ENCODE measurements at places on chromosomes 16 and 17. TPM values are rescaled to one million over a fixed set of nuclear protein-coding genes. Genes with fewer than 3 reads are reported as not detected.
A peak's percentile ranks its signal among the peaks of the same experiment; 100 is the strongest.

DNA sequence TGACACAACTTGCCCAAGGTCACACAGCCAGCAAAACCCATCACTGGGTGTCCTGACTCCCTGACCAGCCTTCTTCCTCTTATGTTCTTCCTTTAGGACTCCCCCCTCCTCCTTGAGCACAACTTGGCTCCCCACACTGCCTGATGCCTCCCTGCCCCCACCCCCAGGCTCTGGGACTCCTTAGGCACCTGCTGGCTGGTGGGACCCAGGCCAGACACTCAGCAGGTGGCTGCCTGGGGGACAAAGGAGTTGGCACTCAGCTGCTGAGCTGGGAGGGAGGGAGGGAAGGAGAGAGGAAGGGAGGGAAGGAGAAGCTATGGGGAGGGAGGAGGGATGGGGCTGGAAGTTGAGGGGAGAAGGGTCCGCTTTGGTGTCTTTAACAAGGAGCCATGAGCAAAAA, 8.0 kb downstream of the SEZ6 start:
- no peak for DNase-seq

DNA sequence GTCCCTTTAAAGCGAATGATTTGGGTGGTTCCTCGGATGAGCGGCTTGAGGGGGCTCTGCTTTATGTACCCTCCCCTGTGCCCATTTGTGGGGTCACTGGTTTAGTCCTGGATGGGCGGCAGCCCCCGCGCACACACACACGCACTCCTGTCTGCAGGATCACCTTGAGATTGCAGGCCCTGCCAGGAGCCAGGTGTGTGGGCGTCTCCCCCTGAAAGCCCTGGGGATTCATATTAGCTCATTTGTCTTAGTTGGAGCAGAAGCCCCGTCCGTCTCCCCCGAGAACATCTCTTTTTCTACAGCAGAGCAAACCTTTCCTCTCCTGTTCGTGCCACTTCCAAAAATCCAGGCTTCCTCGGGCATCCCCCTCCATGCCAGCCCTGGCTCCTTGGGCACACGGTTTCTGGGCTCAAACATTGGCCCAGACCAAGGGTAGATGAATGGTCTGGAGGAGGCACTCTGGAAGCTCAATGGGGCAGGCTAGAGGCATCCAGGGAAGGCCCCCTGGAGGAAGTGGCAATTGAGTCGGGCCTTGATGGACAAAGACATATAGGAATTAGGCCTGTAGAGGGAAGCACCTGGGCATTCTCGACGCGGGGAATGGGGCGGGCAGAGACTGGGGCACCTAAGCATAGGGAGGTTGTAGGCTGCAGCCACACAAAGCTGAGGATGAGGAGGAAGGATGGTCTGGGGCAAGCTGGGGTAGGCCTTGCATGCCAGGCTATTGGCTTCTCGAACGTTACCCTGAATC, 218.5 kb upstream of the GSE1 start:
- peak; percentile 11 for DNase-seq

GRCh38 chr17:81376946-81377714, 18.1 kb upstream of the BAHCC1 start:
- DNase-seq, result no peak

The SLC12A4 gene
- total RNA-seq, result 127 TPM

DNA sequence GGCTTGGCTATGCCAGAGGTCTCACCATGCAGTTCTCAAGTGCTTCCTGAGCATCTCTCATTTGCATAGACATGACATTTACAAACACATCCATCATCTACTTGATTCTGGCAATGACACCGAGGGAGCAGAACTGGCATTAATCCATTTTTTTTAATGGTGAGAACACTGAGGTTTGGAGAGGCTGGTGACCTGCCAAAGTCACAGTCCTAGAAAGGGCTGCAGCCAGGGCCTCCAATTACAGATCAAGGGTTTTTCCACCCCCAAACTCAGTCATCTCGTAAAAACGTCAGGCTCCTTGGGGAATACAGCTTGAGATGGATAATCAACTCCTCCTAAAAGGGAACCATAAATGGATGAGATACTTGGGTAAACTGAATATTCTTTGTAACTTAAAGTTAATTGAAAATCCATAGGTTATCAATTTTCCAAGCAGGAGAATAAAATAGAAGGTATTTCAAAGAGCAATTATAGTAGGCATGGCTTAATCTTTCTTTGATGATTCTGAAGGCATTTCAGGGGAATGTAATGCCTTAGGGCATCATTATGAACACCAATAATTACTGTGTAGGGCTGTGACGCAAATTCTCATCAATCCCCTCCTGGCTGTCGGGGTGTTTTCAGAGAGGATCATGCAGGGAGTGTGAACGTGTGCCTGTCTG, 9.4 kb upstream of the MEOX1 start:
- no peak for DNase-seq

DNA sequence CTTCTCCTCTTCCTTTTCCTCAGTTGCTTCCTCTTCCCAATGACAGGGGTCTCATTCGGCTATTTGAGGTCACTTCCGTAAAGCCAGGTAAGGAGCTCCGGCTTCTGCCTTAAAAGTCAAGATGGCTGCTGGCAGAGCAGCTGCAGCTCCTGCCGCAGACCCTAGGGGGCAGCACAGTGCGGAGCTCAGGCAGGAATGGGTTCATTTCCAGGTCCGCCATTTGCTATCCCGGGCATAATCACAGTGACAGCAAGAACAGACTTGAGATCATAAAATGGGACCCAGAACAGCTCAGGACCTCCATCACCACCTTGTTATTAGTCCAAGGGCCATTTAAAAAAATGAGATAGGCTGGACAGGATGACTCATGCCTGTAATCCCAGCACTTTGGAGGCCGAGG, 199.5 kb downstream of the ZNF18 start:
- no peak for DNase-seq

- DNase-seq, result no peak
These were observed 60.6 kb upstream of the TMEM97 start for GRCh38 chr17:28258347-28258887.

DNA sequence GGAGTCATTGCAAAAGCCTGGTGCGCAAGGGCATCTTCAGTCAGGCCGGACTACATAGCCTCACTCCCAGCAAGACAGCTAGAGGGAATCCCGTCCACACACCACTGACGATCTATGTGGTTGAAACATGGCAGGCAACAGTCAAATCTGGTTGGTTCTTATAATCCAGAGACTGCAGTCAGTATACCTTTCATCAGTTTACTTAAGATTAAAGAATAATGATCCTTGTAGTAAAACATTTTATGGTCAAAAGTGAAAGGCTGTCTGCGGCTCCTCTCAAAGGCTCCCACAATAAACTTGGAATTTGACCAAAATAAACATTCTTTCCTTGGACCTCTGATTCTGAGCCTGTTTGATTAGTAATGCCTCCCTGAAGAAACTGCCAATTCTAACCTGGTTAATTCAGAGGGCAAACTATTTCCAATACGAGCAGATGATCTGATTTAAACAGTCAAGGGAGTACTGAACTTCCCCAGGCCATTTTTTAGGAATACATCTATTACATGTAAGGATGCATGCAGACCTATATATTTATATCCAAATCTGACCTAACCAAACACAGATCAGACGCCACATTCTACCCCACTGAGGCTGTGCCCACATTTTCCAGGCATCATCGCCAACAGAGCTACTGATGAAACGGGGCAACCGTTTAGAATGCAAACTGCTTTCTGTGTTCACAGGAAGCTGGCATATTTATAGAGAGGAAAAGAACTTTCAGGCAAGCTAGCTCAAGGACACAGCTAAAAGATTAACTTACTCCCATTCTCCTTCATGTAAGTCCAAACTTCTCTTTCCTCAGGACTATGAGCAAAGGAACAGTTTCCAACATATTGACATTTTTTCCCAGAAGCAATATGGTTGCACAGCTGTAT, 15.3 kb upstream of the TXNDC11 start:
- DNase-seq, result no peak

GRCh38 chr16:26497896-26498295, 568.8 kb upstream of the C16orf82 start:
- no peak for DNase-seq

The OR1F1 gene
- total RNA-seq, result not detected

DNA sequence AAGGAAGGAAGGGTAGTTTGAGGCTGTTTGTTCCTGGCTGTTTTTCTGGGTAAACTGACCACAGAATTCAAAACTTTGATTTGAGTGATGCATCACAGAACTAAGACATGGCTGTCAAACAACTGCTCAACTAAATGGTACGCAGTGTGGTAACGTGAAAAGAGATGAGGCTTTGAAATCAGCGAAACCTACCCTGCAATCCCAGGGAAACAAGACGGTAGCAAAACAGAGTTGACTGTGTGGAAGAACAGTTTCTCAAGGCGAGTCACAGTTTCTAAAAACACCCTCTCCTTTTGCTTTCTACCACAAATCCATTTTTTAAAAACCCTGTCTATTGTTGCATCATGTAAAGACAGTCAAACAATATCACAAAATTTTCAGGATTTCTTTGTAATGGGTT, 156.0 kb upstream of the MAF start:
- no peak for DNase-seq

DNA sequence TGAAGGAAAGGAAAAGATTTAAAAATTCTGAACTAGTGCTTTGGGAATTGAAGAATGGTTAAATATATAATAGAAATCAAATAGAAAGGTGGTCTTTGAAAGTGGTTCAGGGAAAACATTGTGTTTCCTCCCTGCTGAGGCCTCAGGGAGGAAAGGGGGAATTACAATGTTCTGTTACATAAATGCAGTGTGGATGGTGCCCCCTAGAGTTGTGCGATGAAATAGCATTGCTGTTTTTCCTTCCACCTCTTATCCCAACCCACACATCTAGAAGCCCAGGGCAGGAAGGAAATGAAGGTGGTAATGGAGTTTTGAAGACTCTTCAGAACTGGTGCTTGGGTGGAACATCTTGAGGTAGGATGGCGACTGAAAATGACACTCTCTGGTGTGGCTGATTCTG, 6.4 kb upstream of the TOX3 start:
- no peak for DNase-seq

The C16orf89 gene
- 6.3 TPM for total RNA-seq

The CACNG1 gene
- total RNA-seq, result not detected

GRCh38 chr16:68668266-68668665, 23.2 kb downstream of the CDH3 start:
- no peak for DNase-seq

GRCh38 chr17:49285716-49286115, 55.1 kb upstream of the PHOSPHO1 start:
- DNase-seq, result no peak

- DNase-seq, result no peak
These were observed 100.8 kb downstream of the IRX5 start for GRCh38 chr16:55031481-55031880.

The CNGB1 gene
- not detected for total RNA-seq

- peak; percentile 61 for DNase-seq
These were observed 21.1 kb downstream of the WIPI1 start for GRCh38 chr17:68435876-68436842.

- DNase-seq, result no peak
These were observed 37.8 kb upstream of the IL34 start for GRCh38 chr16:70608521-70608920.

The CHD9NB gene
- total RNA-seq, result 5.1 TPM

- no peak for DNase-seq
These were observed 26.7 kb upstream of the JPT2 start for GRCh38 chr16:1651094-1651973.

GRCh38 chr17:72862276-72862999, 230.1 kb downstream of the SLC39A11 start:
- DNase-seq, result no peak

The SYCE1L gene
- total RNA-seq, result not detected

- peak; percentile 79 for DNase-seq
These were observed 6.6 kb downstream of the KCNAB3 start for GRCh38 chr17:7922845-7923628.

- DNase-seq, result no peak
These were observed 986 bp downstream of the CRISPLD2 start for GRCh38 chr16:84820771-84821170.

- DNase-seq, result no peak
These were observed 4.7 kb downstream of the HS3ST6 start for GRCh38 chr16:1913327-1914083.

GRCh38 chr17:76397687-76398522, 13.5 kb downstream of the SPHK1 start:
- DNase-seq, result peak; percentile 99

Data from tibial nerve (tissue), 4 donors.